ENCODE measurements at places on chromosomes 4 and X.

GRCh38 chrX:96752781-96753180 lies 68.1 kb downstream of the DIAPH2 start:
- DNase-seq: no peak

GRCh38 chrX:154658187-154658586 lies 4.8 kb upstream of the CTAG2 start:
- DNase-seq: no peak

- no peak for DNase-seq
Observed at GRCh38 chrX:153474266-153474665, 3.9 kb upstream of the HAUS7 start.

GRCh38 chrX:132609362-132609848 lies 120.6 kb upstream of the MBNL3 start:
- DNase-seq: no peak

GRCh38 chr4:161577579-161578301 lies 586.1 kb downstream of the FSTL5 start:
- no peak for DNase-seq

DNA sequence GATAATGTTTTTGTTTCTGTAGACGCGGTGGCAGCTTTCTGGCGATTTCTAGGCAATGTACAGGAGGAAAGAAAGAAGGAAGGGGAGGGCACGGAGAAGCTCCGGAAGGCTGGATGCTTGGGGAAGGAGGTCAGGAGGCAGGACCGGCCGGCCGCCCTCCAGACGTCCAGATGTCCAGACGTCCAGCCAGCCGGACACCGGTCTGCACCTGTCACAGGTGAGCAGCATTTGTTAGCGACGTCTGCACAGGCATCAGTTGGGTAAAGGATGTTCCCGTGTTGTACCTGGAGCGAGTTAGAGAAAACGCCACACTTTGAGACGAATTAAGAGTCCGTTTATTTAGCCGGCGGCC lies 90.0 kb upstream of the PPP2R3B start:
- no peak for DNase-seq

GRCh38 chr4:138320831-138321230 lies 78.7 kb upstream of the SLC7A11 start:
- DNase-seq: no peak

- no peak for DNase-seq
Observed at GRCh38 chrX:37302569-37302968, 46.6 kb upstream of the PRRG1 start.

- no peak for DNase-seq
Observed at GRCh38 chr4:3639613-3640586, 107.7 kb upstream of the LRPAP1 start.

DNA sequence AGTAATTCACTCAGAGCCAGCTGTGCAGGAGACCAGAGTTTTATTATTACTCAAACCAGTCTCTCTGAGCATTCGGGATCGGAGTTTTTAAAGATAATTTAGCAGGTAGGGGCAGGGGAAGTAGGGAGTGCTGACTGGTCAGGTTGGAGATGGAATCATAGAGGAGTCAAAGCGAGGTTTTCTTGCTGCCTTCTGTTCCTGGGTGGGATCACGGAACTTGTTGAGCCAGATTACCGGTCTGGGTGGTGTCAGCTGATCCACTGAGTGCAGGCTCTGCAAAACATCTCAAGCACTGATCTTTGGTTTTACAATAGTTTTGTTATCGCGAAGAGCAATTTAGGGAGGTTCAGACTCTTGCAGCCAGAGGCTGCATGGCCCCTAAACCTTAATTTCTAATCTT lies 63.6 kb downstream of the TRIM2 start:
- no peak for DNase-seq

DNA sequence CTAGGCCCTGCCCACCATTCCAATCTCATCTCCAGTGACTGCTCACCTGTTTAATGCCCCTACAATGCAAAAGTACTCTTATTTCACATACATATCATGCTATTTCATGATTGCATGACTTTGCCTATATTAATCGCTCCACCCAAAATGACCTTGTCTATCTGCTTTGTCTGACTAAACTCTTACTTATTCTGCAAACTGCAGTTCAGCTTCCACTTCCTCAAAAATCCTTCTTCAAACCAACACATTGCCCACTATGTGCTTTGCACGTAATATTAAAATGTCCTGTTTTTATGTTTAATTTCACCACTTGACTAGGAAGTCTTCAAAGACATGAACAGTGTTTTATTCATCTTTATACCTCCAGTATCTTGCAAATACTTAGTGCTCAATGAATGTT lies 229.6 kb downstream of the OPHN1 start:
- DNase-seq: no peak

DNA sequence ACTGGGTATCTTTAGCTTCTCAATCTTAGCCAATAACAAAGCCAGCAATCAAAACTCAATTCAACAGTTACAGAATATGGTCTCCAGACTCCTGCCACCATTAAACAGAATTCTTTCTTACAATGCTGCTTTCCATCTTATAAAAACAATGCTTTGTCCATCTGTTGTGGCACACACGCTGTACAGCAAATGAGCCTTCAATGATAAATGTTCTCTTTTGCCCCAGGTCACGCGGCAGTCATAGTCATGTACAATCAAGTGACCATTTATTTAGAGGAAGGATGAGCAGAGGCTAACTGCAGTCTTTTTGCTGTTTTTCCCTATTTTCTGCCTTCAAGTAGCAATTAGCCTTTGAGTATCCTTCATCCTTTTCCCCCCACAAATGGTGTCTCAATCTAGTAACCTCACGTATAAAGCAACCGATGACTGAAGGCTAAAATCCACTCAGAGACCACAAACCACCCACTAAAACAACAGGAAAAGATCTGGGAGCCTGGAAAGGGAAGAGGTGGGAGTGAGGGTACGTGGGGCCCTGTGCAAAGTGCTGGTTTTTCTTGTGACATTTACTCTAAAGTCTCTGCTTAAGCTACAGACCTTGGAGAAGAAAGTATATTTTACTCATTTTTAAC lies 24.4 kb downstream of the TRIM2 start:
- DNase-seq: no peak

- peak; percentile 82 for DNase-seq
Observed at GRCh38 chrX:283115-283845, 2.1 kb downstream of the PLCXD1 start.

DNA sequence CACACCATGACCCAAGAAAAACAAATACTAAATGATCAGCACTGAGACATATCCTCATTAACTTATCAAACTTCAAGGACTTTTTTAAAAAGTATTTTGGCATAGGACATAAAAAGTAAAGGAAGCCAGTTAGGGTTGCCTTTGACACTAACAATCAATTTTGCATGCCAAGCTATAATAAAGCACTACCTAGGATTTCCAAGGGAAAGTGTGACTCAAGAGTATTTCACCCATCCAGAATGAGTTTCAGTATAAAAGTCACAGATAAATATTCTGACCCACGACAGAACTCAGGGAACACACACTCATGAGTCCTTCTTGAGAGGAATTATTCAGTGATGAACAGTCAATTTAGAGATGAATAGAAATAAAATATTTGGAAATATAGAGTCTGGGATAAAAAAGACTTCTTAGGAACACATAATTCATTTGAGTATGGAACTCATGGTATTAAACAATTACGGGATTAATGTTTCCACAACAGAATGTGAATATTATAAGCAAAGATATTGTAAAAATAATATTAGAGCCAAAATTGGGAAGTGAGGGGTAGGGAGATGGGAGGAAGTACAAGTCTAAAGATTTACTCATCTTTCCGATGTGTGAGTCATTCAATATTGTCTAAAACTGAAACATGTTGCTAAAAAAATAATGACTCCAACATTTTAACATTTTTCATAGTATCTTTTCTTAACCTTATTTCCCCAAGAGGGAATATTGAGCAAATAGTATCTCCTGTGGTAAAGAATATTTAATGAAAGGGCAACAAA lies 143.5 kb upstream of the LNX1 start:
- no peak for DNase-seq

- no peak for DNase-seq
Observed at GRCh38 chr4:23533859-23534258, 356.0 kb downstream of the PPARGC1A start.

GRCh38 chr4:176016601-176017000 lies 49.0 kb upstream of the WDR17 start:
- no peak for DNase-seq

- no peak for DNase-seq
Observed at GRCh38 chr4:169649545-169650226, 29.3 kb downstream of the CLCN3 start.

GRCh38 chr4:169362607-169363006 lies 91.9 kb upstream of the SH3RF1 start:
- no peak for DNase-seq

- DNase-seq: no peak
Observed at GRCh38 chr4:165364452-165365080, 14.2 kb upstream of the CPE start.

DNA sequence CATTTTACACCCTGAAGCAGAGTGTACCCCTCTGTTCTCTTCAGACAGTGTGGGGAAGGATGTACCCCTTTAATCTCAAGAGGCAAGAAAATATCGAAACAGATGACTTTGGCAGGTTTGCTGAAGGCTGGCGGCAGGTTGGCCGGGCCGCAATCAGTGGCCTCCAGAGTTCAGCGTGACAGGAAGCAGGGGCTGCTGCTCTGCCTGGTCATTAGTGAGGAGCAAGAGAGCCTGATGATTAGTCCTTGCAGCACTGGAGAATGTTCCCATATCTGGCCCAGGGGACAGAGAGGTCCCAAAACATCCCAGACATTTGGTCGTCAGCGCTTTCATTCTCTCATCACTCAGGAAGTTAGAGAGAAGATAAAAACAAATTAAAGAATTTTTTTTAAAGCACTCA lies 352.8 kb downstream of the SPRY1 start:
- DNase-seq: no peak

DNA sequence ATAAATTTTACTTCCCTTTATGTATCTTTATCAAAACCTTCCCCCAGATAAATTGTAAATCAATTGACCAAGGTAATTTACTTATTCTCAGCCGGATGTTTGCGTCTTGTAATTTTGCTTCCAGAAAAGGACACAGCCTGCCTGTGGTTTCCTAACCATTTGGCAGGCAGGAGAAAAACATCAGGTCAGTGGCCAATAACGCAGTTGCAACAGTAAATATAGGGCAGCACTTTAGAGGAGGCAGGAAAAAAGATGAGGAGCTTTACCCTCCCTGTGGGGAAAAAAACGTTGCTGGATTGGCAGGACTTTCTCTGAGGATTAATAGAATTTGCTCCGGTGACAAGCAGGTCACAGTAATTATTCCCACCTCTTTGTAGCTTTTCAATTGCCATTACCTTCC lies 2618.1 kb downstream of the ARAP2 start:
- DNase-seq: no peak

DNA sequence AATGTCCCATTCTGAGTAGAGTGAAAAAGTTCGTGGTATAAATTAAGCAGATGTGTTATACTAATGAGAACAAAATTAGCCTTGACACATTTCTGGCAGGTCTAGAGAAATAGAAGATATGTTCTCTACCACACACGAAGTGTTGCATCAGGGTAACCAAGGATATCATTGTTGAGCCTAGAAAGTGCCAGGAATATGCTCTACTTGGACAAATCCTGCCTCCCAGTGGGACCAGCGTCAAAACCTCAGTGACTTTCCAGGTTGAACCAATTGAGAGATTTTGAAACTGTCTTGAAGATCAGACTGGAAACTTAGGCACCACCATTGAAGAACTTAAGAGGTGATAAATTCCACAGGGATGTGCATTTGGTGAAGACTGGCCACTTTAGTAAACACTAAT lies 115.9 kb downstream of the HPGD start:
- no peak for DNase-seq

DNA sequence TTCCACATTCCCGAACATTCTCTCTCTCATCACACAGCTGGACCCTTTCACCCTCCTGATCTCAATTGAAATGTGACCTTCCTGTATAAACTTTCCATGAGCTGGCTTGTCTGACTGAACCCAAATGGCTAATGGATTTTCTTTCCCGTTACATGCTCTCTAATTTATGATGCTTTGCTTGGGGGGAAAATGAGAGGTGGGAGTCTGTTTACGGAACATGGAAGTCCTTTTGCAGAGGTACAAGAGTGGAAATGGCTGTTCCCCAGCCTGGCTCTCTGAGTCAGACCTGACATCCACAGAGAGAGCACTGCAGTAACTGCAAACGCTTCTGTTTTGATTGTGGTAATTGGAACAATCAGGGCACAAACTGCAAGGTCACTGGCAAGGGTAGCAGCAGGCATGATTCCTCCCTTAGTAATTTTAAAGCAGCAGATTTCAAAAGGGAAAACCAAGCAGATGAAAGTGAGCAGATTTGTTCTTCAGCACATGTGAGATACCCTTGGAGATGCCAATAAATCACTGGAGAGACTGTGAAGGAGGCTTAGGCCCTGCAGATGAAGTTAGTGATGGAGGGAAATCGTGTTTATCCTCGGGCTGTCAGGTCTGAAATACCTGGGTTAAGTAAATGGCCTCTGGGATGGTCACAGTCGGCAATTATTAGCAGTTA lies 83.9 kb downstream of the SNCA start:
- DNase-seq: no peak
